ENCODE measurements at places on chromosomes 12 and 14.

- DNase-seq = no peak
Measured at GRCh38 chr14:105203057-105203531, 22.0 kb upstream of the NUDT14 start.

DNA sequence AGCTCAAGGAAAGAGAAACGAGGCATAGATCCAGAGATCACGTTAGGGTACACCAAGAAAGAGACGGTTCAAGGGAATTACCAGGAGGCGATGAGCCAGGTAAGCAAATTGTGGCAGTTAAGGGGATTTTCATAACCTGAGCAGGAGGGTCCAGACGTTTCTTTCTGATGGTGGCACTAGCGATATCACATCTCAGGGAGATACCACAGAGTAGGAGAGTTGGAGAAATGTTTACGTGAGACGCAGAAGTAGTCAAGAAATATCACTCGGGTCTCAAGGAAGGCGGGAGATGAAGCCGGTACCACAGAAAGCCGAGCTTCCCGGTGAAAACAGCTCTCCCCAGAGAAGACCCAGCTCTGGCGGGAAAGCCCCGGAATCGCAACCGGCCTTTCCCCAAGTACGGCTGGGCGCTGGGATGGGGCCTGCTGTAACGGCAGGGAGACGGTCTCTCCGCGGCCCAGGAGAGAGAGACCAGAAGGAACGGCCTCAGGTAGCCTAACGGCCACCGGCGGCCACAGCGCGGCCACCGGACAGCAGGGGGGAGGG is 485 bp downstream of the SENP1 start:
- no peak for DNase-seq

DNA sequence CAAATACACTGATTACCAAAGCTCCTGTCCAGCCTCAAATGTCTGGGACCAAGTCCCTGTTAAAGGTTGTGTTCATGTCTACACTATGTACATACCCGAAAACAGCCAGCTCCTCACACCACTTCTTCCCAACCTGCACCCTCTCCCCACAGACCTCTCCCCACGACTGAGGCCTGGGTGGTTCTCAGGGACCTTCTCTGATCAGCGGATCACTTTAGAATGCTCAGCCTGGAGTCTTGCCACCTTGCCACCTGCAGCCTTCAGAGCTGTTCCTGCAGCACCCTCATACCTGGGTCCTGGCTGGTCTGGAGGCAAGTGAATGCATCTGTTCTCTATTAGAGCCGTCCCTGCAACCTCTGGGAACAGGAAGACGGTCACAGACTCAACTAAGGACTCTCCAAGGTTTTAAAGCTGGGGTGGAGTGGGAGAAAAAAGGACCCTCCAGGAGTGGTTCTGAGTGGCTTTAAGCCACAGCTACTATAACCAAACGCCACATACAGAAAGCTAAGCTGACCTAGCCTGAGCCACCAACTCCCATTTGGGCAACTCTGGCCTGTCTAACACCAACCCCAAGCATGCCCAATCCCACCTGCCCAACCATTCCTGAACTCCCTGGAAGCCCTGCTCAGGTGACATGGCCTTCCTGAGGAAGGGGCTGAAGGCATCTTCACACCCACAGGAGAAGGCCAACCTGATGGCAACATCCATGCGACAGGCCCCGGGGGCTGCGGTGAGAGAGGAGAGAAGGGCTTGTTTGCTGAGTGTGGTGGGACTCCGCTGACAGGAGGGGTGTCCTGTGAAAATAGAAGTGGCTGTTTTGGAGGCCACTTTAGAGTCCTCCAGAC is 8.6 kb downstream of the KRT2 start:
- no peak for DNase-seq

- DNase-seq = no peak
Measured at GRCh38 chr12:88914967-88915366, 334.7 kb upstream of the KITLG start.

DNA sequence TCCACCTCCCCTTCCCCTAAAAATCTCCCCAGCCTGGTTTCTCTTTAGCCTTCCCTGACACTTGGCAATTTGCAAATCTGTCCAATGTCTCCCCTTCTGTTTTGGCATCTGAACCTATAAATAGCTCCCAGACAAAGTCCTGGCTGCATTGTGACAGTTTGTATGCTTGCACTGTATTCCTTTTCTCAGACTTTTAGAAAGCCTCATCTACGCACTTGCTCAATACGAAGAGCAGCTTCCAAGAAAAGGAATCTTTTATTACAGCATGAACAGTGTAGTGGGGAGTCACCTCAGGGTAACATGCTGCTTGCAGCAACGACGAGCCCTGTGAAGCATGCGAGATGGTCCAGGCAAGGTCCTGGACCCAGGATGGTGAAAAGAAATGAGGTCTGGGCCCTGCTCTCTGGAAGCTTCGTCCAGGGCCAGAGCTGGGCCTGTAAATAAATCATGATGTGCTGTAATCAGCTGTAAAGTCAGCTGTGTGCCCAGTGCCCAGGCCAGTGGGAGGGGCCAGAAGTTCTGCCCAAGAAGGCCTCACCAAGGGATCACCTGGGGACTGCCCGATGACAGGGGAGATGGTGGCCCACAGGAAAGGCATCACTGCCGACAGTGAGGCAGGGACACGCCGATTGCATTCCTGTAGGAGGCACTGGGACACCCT is 88.3 kb downstream of the RIN3 start:
- no peak for DNase-seq

- no peak for DNase-seq
Measured at GRCh38 chr14:31170411-31170810, 37.2 kb downstream of the HECTD1 start.

All from GF-D8 (cell line).